Cerebellar nuclear complex (tissue), 1 donor: ENCODE measurements at places on chromosomes 4 and X.

DNA sequence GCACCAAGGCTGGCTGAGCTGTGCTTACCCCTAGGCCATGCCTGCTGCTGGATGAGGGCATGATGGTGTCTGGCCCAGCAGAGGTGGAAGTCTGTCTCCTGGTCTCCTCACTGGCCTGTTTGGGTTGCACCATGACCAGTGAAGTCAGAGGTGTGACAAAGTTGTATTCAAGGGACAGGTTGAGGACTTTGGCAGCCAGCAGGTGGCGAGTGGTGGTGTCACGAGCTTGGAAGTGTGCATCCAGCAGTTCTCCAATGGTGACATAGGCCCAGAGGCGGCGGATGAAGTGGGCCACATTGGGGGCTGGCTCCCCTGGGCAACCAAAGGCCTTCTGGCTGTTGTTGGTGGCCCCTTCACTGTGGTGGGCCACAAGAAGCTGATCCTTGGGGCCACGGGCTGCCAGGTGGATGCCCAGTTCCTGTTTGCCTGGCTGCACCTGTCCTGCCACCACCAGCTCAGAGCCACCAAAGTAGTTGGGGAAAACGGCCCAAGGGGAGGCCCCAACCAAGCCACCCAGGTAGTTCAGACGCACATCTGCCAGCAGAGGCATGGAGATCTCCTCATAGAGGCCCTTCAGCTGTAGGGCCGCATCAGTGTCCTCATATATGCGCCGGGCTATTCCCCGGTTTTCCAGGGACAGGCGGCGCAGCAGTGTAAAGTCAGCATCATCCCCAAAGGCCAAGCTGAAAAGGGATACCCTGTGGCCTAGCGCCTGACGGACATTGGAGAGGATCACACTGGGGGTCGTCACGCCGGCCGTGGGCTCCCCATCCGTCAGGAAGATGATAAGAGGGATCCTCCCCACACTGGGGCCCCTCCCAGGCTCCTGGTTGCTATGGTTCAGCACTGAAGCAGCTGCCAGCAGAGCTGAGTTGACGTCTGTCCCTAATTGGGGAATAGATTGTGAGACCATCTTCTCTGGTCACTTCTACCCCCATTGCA is 39.7 kb downstream of the ITIH6 start:
- DNase-seq: no peak

GRCh38 chr4:107997794-107998193 is 8.1 kb downstream of the HADH start:
- DNase-seq: no peak

- no peak for DNase-seq
These were observed 1475.5 kb downstream of the PCDH18 start for GRCh38 chr4:136056748-136057147.

GRCh38 chr4:31080887-31081286 is 360.7 kb downstream of the PCDH7 start:
- DNase-seq: no peak

GRCh38 chrX:39427492-39427891 is 626.2 kb downstream of the MID1IP1 start:
- DNase-seq: no peak

GRCh38 chr4:41658163-41658562 is 90.4 kb downstream of the PHOX2B start:
- no peak for DNase-seq

- DNase-seq: no peak
These were observed 51.2 kb downstream of the LGI2 start for GRCh38 chr4:24979554-24979953.

- DNase-seq: no peak
These were observed 66.2 kb downstream of the EGF start for GRCh38 chr4:109978704-109979454.

DNA sequence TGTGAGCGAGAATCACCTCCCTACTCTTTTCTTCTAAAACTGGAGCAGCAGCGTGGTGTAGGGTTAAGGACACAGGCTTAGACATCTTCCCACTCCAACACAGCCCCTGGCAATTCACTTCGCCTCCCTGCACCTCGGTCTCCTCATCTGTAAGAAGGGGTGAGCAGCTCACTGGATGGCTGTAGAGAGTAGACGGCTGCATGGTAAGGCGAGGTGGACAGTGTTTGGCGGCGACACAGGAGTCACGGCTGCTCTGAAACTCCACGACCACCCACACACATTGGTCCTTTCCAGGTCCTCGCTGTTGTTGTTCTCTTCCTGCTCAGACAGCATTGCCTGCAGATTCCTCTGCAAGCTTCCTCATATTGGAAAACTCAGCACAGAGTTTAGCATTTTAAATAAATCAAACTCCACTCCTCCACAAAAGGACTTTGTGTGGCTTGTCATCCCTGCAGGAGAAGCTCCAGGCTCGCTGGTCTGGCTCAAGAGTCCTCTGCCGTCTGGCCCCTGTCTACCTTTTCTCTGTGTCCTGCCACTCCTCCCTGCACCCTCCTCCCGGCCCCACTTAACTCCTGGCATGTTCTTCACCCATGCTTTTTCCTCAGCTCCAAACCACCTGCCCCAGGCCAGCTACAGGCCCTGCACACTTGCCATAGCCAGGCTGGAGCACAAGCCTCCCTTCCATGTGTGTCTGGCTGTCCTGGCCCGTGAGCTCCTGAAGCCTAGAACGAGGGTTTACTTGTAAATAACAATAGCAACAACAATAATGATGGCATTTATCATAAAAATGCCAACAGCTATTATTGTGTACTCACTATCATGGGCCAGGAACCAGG is 41.3 kb upstream of the CRMP1 start:
- no peak for DNase-seq

GRCh38 chr4:41299486-41299885 is 42.8 kb downstream of the UCHL1 start:
- DNase-seq: no peak

GRCh38 chr4:185817403-185817818 is 5.4 kb upstream of the SORBS2 start:
- DNase-seq: no peak

- DNase-seq: no peak
These were observed 526.4 kb upstream of the PRKX start for GRCh38 chrX:4239650-4240540.

- DNase-seq: no peak
These were observed 970.4 kb downstream of the RPA4 start for GRCh38 chrX:97854086-97854485.

DNA sequence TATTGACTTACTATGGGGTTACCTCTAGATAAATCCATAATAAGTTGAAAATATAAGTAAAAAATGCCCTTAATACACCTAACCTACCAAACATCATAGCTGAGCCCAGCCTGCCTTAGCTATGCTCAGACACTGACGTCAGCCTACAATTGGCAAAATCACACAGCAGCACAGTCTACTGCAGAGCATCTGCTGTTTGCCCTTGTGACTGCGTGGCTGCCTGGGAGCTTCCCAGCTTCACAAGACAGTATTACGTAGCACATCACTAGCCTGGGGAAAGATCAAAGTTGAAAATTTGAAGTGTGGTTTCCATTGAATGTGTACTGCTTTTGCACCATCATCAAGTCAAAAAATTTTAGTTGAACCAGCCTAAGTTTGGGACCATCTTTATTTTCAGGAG is 8.8 kb downstream of the HTT-AS start:
- DNase-seq: no peak
